ENCODE measurements at places on chromosomes 1 and 21. TPM values are rescaled to one million over a fixed set of nuclear protein-coding genes. Genes with fewer than 3 reads are reported as not detected.
A peak's percentile ranks its signal among the peaks of the same experiment; 100 is the strongest.

DNA sequence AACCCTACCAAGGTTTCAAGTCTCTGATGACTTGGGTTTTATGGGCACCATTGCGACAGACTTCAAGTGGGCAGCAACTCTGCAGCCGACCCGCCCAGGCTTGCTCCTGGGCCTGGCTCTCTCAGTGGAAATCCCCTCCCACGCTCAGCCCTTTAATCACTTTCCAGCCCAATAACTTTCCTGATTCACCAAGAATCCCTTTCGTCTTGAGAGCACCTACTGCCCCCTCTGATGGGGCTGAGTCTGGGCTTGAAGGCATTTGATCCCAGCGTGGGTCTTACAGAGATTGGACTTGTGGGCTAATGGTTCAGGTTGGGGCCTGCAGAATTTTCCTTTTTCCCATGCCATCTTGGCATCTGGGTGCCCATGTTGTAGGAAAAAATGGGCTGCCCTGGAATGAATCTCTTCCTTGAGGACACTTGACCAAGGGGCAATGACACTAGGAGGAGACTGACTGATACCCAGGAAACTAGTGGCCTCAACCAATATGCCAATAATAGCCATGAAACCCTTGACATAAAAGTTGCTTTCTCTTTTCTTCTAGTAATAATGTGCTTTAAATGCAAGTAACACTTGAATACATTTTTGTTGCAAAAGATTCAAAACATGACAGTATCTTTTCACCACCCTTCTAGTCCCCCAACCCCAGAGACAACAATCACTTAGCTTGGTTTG is 7.8 kb upstream of the PHLDA3 start:
- no peak for DNase-seq

DNA sequence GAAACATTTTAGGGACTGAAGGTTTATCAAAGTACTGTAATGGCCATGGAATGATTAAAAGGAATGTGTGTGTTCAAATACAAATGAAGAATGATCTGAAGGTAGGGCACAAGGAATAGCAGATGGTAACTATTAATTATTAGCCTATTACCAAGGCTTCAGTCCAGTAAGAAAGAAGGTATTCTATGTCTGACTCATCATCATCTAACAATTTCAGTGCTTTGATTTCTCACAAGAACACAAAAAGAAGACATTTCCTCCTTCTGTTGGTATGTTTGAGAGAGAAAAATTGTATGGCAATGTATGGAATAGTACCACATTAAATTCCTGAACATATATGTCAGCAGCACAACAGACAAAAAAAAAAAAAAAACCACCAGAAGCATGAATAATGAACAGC is 57.5 kb downstream of the TYW3 start:
- no peak for DNase-seq

SPATA21 gene
- not detected for total RNA-seq

DNA sequence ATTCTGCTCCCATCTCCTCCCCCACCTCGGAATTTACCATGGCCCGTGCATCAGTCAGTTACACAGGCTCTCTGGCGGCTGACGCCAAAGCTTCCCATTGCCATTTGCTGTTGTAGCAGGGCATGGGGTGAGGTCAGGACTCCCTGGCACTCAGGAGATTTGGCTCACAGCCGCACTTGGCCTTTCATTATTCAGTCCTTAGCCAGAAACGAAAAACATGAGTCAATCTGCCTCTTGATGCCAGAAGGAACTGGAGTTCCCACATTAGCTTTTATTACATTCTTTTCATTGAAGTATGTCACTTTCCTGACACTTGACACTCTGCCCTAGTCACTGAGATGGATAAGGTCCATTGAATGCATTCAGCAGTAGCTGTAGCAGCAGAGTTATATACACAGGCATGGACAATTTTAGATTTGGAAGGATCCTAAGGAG is 260.6 kb downstream of the CACNA1E start:
- DNase-seq = peak; percentile 43

Data from SJSA1 (cell line).